ENCODE measurements at places on chromosomes 5 and 9.
A peak's percentile ranks its signal among the peaks of the same experiment; 100 is the strongest.

DNA sequence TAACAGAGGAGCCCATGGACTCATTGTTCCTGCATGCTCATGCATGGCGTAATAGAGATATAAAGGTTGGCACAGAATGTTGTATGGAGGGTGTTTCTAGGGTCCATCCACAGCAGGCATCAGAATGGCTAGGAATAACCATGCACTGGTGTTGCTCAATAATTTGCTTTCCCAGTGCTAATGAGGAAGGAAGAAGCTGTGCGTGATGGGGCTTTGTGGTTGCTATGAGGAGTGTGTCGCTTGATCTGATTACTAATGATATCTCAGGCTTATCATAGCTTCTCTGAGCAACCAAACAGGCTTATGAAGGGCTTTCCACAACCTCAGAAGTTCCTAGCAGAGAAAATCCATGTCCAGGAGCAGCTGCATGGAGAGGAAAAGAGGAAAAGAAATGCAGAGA lies 151.3 kb upstream of the TRPC7 start:
- DNase-seq = no peak

- DNase-seq = peak; percentile 58
These were observed 27.5 kb downstream of the B4GALT1 start for GRCh38 chr9:33139421-33140228.

GRCh38 chr9:69131682-69132081 lies 42.4 kb upstream of the TJP2 start:
- peak; percentile 63 for DNase-seq

- DNase-seq = no peak
These were observed 8.8 kb upstream of the OR1Q1 start for GRCh38 chr9:122605691-122606090.

DNA sequence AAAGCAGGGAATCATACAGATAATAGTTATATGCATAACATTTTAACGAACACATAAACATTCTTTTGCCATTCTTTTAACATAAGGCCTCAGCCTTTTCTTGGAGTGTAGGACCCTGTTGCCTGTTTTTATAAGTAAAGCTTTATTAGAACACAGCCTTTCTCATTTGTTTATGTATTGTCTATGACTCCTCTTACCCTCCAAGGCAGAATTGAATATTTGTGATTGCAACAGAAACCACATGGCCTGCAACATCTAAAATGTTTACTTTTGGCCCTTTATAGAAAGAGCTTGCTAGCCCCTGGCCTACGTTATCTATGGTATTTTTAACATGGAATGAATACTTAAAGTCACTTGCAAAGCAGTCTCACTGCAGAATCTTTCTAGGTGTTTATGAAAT lies 2.6 kb downstream of the SLC31A1 start:
- no peak for DNase-seq

DNA sequence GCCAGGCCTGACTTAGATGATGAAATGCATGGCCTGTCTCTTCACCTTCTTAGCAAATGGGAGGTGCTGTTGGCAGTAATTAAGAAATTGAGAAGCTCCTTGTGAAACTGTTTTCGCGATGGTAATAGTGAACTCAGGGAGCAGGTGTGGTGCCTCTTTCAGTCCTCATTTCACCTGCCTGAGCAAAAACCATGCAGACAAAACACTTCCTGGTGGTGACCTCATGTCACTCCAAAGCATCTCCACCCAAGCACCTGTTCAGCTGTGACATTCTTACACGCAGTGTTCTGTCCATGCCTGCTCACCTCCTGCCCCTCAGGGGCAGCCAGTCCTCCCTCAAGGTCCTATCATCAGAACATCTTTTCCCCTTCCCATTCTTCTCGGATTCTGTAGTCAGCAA lies 146.5 kb downstream of the CD180 start:
- no peak for DNase-seq

- DNase-seq = no peak
These were observed 264.3 kb upstream of the MVB12B start for GRCh38 chr9:126062158-126062886.

- no peak for DNase-seq
These were observed 5.4 kb upstream of the NRARP start for GRCh38 chr9:137307255-137308056.

DNA sequence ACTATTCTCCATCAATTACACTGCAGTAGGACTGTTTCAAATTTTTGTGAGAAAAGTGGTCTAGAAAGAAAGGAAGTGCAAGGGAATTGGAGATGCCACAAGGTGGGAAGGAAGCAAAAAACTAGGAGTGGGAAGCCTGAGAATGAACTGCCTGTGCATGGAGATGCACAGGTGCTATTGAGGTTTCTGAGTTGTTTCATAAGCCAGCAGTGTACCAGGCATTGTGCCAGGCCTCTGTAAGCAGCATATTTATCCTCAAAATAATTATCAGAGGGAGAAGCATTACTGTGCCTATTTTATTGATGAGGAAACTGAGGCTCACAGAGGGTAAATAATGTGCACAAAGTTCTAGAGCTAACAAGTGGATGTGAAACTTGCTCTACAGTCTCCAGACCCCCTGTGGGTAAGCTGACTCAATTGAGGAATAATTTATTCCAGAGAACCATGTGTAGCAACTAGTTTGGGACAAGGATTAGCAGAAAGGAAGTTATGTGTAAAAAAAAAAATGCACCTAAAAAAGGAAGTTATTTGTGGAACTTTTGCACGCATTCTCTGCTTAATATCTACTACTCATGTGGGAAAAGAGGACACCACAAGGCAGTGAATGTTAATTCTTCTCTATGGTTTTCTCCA lies 96.7 kb downstream of the SNCAIP start:
- DNase-seq = no peak

DNA sequence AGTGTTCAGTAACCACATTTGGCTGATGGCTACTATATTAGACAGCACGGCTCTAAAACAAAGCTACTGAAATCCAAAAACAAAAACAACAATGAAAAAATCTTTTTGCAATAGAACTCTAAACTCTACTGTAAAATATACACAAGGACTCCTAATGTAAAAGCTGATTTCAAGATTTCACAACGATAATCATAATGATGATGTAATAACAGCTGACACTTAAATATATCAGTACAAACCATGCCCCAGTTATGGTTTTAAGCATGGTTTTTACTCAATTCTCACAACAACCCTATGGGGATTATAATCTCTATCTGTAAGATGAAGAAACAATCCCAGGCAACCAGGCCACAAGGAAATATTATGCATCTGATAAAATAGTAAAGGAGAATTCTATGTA lies 3.3 kb downstream of the ZNF300 start:
- no peak for DNase-seq

DNA sequence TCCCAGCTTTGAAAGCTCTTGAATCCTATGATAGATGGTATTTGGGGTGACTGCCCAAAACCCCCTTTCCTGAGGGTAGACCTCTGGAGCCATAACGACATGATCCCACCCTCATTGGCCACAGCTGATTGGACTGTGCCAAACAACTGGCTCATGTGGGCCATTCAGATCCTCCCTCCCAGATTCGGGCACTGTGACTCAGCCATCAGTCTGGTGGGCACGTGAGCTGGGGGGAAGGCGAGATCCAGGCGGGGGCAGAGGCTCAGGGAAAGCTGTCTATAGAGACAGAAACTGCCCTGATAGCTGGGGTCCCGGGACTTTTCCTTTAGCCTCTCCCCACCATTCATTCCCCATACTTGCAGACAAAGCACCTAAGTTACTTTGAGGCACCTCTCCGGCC lies 15.1 kb upstream of the NCS1 start:
- DNase-seq = no peak

DNA sequence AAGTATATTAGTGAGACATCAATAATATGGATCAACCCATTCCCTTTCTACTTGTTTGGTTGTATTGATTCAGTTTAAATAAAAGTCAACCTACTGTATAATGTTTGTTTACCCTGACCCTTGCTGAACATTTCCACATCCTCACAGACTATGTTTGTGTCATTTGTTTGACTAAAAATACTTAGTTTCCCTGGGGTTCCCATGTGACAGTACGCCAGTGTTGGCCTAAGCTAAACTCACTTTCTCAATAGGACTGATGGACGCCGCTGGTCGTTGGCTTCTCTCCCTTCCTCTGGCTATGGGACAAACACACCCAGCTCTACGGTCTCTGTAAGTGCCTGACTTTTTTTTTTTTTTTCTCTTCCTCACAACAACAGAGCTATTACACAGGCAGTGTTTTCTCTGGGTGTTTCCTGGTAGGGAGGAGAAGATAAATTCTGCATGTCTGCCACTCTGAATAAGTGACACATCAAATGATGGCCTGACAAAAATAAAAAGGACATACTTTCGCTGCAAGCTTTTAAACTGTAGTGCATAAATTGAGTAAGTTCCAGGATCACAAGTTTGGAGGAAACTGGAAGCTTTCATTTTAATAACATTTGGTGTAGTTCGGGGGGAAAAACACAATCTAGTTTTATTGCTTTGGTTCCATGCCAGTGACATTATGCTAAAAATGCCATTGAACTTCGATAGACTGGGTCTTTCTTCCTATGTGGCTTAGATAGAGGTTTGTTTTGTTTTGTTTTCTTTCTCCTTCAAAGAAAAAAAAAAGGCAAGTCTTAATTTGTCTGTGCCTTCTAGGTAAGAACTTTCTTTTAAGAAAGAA lies 101.0 kb downstream of the CD180 start:
- DNase-seq = peak; percentile 15

GRCh38 chr5:57117596-57117995 lies 56.3 kb upstream of the GPBP1 start:
- no peak for DNase-seq

DNA sequence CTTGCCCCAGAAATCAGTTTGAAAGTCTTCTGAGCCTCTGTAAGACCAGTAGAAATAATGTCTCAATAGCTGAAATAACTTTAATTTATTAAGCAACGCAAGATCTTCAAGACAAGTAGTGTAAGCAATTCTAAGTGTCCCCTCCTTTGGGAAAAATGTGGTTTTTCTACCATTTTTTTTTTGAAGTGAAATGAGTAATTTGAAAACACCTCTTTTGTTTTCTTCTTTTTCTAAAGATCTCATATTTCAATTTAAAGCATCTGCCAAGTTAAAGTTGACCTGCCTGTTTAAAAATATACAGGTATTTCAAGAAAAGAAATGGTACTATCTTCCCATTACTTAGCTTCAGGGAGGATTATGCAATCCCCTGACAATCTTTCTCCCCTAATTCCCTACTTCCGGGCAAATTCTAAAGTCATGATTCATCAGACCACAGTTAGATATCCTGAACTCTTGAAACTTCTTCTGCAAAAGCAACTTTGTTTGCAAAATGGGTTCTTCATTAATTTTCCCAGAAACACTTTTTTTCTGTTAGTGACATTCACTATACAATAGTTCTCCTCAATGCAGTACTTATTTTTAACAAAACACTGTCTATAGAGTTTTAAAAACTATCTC lies 7.8 kb upstream of the ANXA1 start:
- DNase-seq = peak; percentile 19

DNA sequence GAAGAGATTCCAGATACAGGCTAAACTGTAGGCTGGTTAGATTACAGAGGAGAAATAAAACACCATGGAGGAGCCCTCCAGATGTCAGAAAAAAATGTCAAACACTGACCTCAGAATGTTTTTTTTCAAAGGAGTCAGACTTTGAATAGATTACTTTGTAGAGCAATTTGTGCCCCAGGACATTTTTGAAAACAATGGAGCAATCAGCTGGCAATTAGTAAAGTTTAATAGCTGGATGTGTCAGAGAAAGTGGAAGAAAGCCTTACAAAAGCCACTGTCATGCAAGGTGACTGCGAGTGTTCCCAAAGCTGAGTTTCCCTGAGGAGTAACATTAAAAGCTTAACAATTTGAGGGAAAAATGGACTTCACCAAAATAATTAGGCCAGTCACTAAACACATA lies 417.8 kb upstream of the CTNND2 start:
- no peak for DNase-seq

DNA sequence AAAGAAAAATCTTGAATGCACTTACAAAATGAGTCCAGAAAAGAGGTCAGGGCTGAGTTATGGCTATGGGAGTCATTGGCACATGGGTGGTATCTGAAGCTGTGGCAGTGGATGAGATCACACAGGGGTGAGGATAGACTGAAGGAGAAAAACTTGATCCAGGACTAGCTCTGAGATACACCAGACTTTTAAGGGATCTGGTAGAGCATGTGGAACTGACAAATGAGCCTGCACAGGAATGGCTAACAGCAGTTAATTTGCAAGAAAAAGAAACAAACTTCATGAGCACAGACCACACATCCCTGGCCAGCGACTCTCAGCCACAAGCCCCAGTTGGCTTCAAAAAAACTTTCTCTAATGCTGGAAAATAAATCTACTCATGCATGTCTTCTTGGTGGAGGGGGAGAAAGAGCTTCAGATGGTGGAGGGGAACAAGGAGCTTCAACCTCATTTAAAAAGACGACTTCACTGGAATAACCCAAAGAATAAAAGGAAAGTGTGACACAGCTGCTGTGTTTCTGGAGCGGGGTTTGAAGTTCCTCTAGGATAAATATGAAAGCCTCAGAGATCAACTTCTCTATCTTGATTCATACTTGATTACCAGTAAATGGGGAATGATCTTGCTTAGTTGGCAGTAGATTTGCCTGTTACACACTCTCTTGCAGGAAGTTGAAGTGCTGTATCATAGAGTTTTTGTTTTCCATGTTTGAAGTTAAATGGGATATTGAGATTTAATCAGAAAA lies 33.6 kb downstream of the TNFAIP8 start:
- no peak for DNase-seq

DNA sequence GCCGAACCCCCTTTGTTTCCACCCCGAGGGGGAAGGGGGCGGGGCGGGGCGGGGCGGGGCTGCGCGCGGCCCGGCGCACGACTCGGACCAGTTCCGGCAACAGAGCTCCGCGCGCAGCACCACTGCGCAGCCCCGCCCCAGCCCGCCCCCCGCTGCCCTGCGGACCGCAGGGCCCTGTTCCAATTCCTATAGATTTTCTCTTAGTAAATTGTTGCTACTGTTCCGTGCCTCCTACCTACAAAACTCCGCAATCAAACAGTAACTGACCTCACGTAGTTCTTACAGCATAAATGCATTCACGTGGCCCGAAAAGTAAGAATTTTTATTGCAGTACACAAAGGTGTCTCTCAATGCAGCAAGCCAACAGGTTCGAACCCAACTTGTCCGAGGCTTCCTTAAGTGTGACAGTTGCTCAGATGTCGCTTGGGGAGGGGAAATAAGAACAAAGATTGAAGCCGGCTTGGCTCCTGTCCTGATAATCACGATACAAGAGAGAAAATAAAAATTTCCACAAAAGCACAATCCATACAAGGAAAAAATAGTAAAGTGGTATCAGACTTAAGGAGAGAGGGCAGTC lies 1.2 kb upstream of the RNF38 start:
- DNase-seq = peak; percentile 92

DNA sequence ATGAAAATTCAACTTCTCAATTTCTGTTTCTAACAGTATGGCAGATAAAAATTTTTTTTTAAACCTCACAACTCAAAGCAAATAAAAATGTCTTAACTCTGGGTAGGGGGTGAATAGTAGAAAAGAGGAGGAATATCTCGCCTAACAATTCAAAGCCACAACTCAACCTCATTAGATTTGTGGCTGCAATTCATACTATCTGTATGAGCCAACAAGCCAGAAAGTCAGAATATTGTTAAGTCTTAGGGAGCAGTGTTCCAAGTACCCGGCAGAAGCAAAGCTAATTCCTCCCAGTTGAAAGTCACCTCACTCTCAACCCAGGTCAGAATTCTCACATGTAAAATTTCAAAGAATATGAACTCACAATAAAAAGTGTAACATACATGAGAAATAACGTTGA lies 15.0 kb downstream of the PJA2 start:
- DNase-seq = no peak

Measured in HuH-7.5 (cell line).